A673 (cell line): ENCODE measurements at places on chromosomes 3 and 15. TPM values are rescaled to one million over a fixed set of nuclear protein-coding genes. Genes with fewer than 3 reads are reported as not detected.

TERC gene
- total RNA-seq = 5.8 and 16.7 TPM in 2 replicates

ABI3BP gene
- 4.3 and 5.2 TPM in 2 replicates for total RNA-seq

ZBBX gene
- total RNA-seq = not detected in 2 replicates

PPCDC gene
- 13.3 and 18.9 TPM in 2 replicates for total RNA-seq

MAGEL2 gene
- total RNA-seq = not detected in 2 replicates

PYGO1 gene
- total RNA-seq = 5.7 and 6.8 TPM in 2 replicates

GOLGA8F gene
- not detected in 2 replicates for total RNA-seq

- no peak for DNase-seq
These were observed 53.5 kb downstream of the AMOTL2 start for GRCh38 chr3:134320749-134321148.

DNA sequence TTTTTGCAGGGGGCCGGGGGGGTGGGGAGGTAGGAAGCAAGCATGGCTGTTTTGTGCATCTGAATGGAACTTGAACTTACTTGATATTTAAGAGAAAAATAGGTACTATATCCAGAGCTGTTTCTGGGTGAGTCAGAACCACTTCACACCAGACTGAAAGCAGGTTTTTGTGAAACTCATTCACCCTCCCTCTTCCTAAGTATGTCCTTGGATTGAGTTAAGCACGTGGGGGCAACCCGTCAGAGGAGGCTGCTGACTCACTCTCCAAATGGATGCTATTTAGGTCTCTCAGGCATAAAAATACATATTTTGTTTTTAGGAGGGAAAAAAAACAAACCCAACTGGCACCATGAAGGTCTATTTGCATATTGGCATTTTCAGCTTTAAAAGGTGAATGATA is 270.3 kb downstream of the RYR3 start:
- no peak for DNase-seq

GRCh38 chr15:45704329-45705249 is 69.8 kb downstream of the SQOR start:
- DNase-seq = peak; percentile 22

GRCh38 chr15:45409596-45409995 is 31.3 kb upstream of the GATM start:
- no peak for DNase-seq

GRCh38 chr3:115663414-115663813 is 40.1 kb downstream of the GAP43 start:
- no peak for DNase-seq

DNA sequence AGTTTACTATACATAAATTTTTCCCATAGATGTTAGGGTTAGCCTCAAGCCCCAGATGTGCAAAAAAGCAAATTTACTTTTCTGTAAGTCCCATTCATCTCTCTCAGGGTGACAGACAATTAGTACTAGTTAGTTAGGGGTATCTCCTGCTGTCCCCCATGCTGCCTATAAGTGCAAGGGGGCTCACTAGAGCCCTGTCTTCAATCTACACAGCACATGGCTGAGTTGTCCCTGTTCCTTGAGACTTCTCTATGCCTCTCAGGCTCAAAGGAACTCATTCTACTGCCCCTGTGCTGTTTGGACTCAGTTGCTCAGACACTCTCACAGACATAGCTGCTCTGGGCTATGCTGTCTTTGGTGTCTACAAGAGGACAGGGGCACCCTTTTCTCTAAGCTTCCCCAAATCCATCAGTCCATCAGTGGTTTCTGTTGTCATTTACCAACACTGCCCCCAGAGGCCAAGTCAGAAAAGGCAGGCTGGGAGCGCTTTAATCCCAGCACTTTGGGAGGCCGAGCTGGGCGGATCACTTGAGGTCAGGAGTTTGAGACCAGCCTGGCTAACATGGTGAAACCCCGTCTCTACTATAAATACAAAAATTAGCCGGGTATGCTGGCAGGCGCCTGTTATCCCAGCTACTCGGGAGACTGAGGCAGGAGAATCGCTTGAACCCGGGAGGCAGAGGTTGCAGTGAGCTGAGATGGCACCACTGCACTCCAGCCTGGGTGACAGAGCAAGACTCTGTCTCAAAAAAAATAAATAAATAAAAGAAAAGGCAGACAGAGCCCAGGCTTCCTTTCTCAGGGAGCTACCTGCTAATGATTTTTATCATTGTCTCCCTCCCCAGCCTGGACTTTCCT is 31.4 kb upstream of the PRTG start:
- peak; percentile 58 for DNase-seq

DNA sequence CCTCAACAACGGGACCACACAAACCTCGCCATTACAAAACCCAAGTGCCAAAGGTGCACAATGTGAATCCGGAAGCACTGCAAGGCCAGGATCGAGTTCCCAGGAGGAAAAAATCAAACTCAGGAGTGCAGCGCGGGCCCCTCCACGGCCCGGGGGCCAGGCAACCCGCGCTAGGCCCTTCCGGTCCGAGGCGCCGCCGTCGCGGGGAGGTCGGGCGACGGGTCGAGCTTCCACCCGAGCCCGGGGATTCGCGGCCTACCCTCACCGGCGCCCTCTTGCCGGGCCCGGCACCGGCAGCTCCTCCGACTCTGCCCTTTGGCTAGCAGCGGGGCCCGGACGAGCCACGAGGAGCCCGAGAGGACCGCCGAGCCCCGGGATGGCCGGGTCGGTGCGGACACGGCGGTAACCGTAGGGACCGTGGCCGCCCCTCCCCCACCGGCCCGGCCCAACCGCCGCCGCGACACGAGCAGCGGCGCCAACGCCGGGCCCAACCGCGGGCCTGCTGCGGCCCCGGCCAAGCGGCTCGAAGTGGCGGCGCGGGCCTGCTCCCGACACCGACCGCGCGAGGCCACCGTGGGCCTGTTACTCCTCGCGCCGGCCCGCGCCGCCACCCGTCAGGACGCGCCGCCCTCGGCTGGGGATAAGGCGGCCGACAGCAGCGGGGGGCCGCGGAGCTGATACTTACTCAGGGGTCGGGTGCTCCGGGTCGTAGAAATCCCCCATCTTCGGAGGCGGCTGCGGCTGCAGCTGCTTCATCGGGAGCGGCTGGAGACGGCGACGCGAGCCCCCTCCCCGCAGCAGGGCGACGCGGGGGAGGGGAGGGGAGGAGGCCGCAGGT is 525 bp downstream of the SETD2 start:
- DNase-seq = peak; percentile 11

DNA sequence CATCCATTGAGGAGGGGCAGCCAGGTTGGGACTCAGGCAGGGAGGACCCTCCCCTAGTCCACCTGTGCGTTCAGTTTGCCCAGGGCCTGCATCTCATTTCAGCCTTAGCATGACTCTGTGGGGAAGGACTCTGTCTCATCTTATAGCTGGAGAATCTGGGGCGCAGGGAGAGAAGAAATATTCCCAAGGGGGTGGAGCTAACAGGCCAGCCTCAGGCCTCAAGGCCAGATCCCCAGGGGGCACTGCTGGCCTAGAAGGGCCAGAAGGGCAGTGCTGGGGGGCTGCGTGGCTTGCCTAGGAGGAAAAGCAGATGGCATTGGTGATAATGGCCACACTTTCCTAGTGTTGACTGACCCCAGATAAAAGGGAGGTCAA is 10.9 kb downstream of the AMOTL2 start:
- no peak for DNase-seq

GRCh38 chr3:152339881-152340505 is 71.3 kb downstream of the MBNL1 start:
- DNase-seq = no peak

DNA sequence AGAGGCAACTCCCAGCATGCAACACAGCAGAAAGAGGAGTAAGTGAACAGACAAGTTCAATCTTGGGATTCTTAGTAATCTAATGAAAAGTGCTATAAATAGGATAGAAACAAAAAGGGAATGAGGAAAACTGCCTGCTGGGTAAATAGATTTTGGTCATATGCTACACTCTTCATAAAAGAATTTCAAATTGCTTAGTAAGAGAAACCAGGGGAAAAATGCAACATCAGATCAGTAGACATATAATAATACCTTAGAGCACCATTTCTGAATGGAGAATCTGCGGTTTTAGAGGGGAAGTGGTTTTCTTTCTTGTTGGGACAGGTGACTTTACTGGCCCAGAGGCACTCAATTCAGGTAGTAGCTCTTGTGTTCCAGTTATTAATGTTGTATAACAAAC is 13.4 kb upstream of the TBC1D5 start:
- no peak for DNase-seq

GRCh38 chr3:193974191-193974652 is 161.7 kb upstream of the HES1 start:
- peak; percentile 77 for DNase-seq

GRCh38 chr3:142218703-142219102 is 6.7 kb downstream of the GK5 start:
- no peak for DNase-seq

- no peak for DNase-seq
These were observed 102.1 kb downstream of the FBXL22 start for GRCh38 chr15:63699101-63699785.
